Tibial nerve (tissue), 4 donors: ENCODE measurements at places on chromosomes 1 and 21.

- H3K27me3 ChIP-seq = no peaks in the 10 kb centered on the region
- no peaks in the 10 kb centered on the region for H3K36me3 ChIP-seq
- H3K27ac ChIP-seq = no peak overlapping the region
- DNase-seq = no peak
- H3K4me1 ChIP-seq = peaks cover 39% of the 10 kb centered on the region
Observed at GRCh38 chr1:38129473-38129872, 82.9 kb upstream of the POU3F1 start.

DNA sequence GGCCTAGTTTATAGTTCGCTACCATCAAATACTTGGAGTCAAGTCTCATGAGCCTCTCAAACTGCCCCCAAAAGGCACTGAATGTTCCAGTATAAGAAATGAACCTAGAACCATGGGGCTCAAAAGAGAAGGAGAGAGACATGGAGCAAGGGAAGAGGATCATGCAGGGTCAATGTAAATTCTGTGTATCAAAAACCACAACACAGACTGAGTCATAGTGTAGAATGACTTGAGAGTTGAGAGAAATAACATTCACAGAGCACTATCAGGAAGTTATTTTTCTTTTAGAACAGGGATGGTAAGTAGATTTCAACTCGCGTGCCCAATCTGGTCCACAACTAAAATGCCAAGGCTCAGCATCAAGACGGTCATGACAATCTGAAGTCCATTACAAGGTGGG lies 59.8 kb downstream of the GNG12 start:
- H3K4me3 ChIP-seq = no peak overlapping the region
- no peaks in the 10 kb centered on the region for H3K36me3 ChIP-seq
- no peak for DNase-seq
- no peaks in the 10 kb centered on the region for H3K4me1 ChIP-seq

GRCh38 chr1:228698017-228698329 lies 37.3 kb upstream of the RHOU start:
- no peaks in the 10 kb centered on the region for H3K27me3 ChIP-seq
- DNase-seq = no peak
- no peak overlapping the region for H3K4me3 ChIP-seq
- no peaks in the 10 kb centered on the region for H3K4me1 ChIP-seq

GRCh38 chr1:159088050-159088449 lies 11.5 kb upstream of the AIM2 start:
- H3K4me1 ChIP-seq = no peaks in the 10 kb centered on the region
- no peak overlapping the region for H3K27ac ChIP-seq
- no peaks in the 10 kb centered on the region for H3K27me3 ChIP-seq
- no peak for DNase-seq
- H3K36me3 ChIP-seq = no peaks in the 10 kb centered on the region

DNA sequence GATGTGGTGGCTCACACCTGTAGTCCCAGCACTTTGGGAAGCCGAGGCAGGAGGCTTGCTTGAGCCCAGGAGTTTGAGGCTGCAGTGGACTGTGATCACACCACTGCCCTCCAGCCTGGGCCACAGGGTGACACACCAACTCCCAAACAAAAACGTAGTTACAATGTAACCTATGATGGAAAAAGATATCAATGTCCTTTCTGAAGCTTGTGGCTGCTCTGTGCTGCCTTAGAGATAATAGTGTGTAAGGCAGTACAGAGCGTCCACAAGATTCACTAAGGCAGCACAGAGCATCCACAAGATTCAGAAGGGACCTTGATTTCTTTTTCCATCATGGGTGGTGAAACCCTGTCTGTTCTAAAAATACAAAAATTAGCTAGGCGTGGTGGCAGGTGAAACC lies 42.5 kb downstream of the ACTN2 start:
- no peak overlapping the region for H3K4me3 ChIP-seq
- DNase-seq = no peak
- no peaks in the 10 kb centered on the region for H3K36me3 ChIP-seq
- H3K27me3 ChIP-seq = no peaks in the 10 kb centered on the region

DNA sequence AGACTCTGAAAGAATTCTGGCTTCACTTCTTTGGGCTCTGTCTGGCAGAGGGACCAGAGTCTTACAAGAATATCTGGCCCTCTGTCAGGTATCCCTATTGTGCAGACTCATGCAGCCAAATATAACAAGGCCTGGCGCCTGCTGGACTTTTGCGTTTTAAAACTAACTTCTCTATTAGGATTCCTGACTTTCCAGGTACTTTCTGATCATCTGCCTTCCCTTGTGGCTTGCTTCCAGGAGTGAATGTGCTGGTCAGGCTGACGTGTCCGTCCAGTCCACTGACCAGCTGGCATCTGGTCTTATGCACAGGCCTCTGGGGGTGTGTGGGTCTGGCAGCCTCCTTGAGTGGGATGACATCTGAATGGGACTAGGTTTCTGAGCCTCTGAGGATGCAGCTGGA lies 8.6 kb upstream of the RAB29 start:
- H3K27me3 ChIP-seq = no peaks in the 10 kb centered on the region
- no peaks in the 10 kb centered on the region for H3K36me3 ChIP-seq
- DNase-seq = no peak
- no peak overlapping the region for H3K27ac ChIP-seq
- H3K4me1 ChIP-seq = no peaks in the 10 kb centered on the region

GRCh38 chr1:64934878-64935275 lies 31.5 kb downstream of the JAK1 start:
- no peaks in the 10 kb centered on the region for H3K27me3 ChIP-seq
- peaks cover 32% of the 10 kb centered on the region for H3K4me1 ChIP-seq
- H3K36me3 ChIP-seq = no peaks in the 10 kb centered on the region
- no peak for DNase-seq

- no peak for DNase-seq
- H3K4me3 ChIP-seq = no peak overlapping the region
- no peaks in the 10 kb centered on the region for H3K36me3 ChIP-seq
Observed at GRCh38 chr1:211642870-211643269, 32.6 kb downstream of the NEK2 start.

DNA sequence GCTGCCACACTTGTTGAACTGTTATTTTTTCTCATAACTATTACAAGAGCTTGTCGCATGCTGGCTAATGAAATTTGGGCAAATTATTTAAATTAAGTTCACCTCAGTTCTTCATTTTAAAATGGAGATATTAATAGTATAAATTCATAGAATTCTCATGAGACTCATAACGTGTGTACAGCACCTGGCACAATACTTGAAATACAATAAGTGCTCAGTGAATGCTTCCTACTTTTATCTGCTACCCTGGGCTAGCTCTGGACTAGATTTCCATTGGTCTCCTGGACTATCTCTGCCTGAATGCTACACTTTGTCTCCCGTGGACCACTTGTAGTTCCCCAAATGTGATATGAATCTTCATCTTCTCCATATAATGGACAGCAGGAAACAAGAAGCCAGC lies 919 bp downstream of the SLAMF6 start:
- no peaks in the 10 kb centered on the region for H3K36me3 ChIP-seq
- H3K4me1 ChIP-seq = no peaks in the 10 kb centered on the region
- H3K27me3 ChIP-seq = no peaks in the 10 kb centered on the region
- no peak for DNase-seq
- H3K4me3 ChIP-seq = no peak overlapping the region

- no peaks in the 10 kb centered on the region for H3K4me1 ChIP-seq
- H3K4me3 ChIP-seq = no peak overlapping the region
- H3K27ac ChIP-seq = no peak overlapping the region
- no peaks in the 10 kb centered on the region for H3K27me3 ChIP-seq
Observed at GRCh38 chr1:41716188-41717130, 202.3 kb downstream of the HIVEP3 start.

- H3K27ac ChIP-seq = no peak overlapping the region
- no peaks in the 10 kb centered on the region for H3K4me1 ChIP-seq
- peak; percentile 10 for DNase-seq
- no peak overlapping the region for H3K4me3 ChIP-seq
- no peaks in the 10 kb centered on the region for H3K36me3 ChIP-seq
Observed at GRCh38 chr1:52706941-52707926, 9.1 kb upstream of the COA7 start.

DNA sequence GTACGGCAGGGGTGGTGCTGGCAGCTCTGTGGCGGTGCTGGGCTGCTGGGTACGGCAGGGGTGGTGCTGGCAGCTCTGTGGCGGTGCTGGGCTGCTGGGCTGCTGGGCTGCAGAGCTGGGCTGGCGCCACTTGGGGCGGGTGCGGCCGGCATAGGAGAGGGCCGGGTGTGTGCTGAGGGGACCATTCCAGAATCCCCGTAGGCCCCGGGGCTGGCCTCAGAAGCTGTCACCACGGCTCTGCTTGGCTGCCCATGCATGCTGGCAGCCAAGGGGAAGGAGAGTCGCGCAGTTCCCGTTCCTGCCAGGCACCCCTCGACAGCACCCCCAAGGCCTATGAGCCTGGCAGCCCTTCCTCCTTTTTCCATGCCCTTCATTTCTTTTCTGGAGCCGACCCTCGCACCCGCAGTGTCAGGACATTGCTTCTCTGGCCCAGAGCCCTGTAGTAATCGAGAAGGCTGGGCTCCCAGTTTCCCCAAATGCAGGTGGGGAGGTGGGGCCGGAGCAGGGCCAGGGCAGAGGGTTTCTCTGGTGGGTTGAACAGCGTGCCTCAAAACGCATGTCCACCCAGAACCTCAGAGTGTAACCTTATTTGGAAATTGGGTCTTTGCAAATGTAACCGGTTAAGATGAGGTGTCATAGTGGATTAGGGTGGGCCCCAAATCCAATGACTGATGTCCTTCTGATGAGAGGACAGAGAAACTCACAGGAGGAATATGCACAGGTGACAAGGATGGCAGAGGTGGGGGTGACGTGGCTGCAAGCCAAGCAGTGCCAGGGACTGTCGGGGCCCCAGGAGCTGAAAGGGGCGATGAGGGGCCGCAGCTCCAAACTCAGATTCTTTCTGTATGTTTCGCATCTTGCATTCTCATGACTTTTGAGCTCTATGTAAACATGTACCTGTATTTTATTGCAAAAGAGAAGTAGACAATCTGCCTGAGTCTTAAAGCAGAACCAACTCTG lies 71.0 kb upstream of the ACTRT2 start:
- no peaks in the 10 kb centered on the region for H3K36me3 ChIP-seq
- H3K27ac ChIP-seq = no peak overlapping the region
- no peak for DNase-seq
- no peaks in the 10 kb centered on the region for H3K4me1 ChIP-seq
- H3K4me3 ChIP-seq = no peak overlapping the region

- no peaks in the 10 kb centered on the region for H3K27me3 ChIP-seq
- no peak for DNase-seq
- no peaks in the 10 kb centered on the region for H3K36me3 ChIP-seq
- no peak overlapping the region for H3K27ac ChIP-seq
- H3K4me3 ChIP-seq = no peak overlapping the region
- peaks cover 48% of the 10 kb centered on the region for H3K4me1 ChIP-seq
Observed at GRCh38 chr1:207020709-207021107, 11.8 kb downstream of the C1orf116 start.

- DNase-seq = no peak
- H3K36me3 ChIP-seq = no peaks in the 10 kb centered on the region
- H3K4me3 ChIP-seq = no peak overlapping the region
Observed at GRCh38 chr1:221693087-221693486, 48.8 kb downstream of the DUSP10 start.

- H3K27ac ChIP-seq = no peak overlapping the region
- no peaks in the 10 kb centered on the region for H3K4me1 ChIP-seq
- no peaks in the 10 kb centered on the region for H3K27me3 ChIP-seq
- H3K4me3 ChIP-seq = no peak overlapping the region
Observed at GRCh38 chr1:79551321-79551720, 544.8 kb upstream of the ADGRL4 start.

DNA sequence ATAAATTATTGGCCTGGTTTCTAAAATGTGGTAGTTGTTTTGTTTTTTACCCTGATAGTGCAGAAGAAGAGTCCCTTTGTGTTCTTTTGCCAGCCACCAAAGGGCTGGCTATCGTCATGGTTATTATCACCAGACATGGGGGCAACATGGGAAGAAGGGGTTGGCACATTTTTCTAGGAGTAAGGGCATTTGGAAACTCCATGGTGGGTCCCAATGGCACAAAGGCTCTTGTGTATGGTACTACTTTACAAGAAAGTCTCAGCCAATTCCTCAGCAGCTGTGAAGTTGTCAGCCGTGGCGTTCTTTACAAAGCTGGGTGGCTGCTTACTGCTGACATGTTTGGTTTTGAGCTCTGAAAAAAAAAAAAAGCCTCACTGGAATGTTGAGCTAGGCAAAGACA lies 330.4 kb upstream of the ESRRG start:
- no peak for DNase-seq
- peaks cover 7% of the 10 kb centered on the region for H3K4me1 ChIP-seq
- peak overlapping the region; percentile 73 for H3K27ac ChIP-seq

DNA sequence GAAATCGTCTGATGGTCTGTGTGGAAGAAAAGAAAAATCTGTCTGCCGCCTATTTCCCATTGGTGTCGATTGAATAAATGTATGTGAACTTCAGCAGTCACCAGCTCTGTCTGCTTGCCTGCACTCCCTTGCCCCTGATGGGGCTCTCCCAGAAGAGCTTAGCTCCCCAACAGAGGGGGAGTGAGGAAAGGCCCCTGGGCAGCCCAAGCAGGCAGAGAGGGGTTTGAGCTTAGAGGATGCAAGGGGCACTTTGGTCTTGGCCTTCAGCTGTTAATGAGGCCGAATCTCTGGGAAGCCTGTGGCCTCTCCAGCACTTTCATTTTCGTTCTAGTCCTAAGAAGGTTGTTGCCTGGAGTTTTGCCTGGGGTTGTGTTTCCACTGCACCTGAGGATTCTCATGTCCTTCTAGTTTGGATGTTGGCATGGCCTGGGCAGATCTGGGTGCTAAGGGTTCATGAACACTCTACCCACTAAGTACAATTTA lies 2.8 kb downstream of the FOXD2 start:
- no peaks in the 10 kb centered on the region for H3K27me3 ChIP-seq
- no peak for DNase-seq
- H3K4me3 ChIP-seq = peak overlapping the region; percentile 49
- H3K27ac ChIP-seq = peak overlapping the region; percentile 84
- no peaks in the 10 kb centered on the region for H3K36me3 ChIP-seq
- peaks cover 13% of the 10 kb centered on the region for H3K4me1 ChIP-seq

DNA sequence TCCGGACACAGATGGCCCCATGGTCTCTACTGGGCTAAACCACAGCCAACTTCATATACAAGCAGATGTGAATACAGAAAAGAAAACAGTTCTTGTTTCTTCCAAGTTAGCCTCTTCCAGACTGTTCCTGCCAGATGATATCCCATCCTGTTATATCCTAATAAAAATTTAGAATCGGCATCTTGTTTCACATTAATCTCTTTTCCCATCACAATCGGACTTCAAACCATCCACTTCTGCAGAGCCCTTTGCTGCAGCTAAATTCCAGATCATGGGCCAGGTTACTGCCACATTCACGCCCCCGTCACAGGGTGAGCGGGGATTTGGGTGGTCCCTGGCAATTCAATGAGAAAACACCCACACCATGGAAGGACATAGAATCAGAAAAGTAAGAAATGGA lies 57.2 kb downstream of the NPHP4 start:
- no peak overlapping the region for H3K4me3 ChIP-seq
- H3K4me1 ChIP-seq = peaks cover 18% of the 10 kb centered on the region
- no peaks in the 10 kb centered on the region for H3K36me3 ChIP-seq
- H3K27ac ChIP-seq = peak overlapping the region; percentile 65

GRCh38 chr1:52127181-52128180 lies 14.4 kb upstream of the ZFYVE9 start:
- no peak overlapping the region for H3K4me3 ChIP-seq
- no peaks in the 10 kb centered on the region for H3K4me1 ChIP-seq
- peaks cover 5% of the 10 kb centered on the region for H3K27me3 ChIP-seq
- H3K27ac ChIP-seq = no peak overlapping the region
- H3K36me3 ChIP-seq = no peaks in the 10 kb centered on the region
- no peak for DNase-seq
